Stimulated activated CD4-positive, alpha-beta T cell treated with anti-CD3 and anti-CD28 coated beads, Interleukin-4, amount 100 ng/mL, for 1 hour (primary cell): ENCODE measurements at places on chromosomes 3 and 15.
A peak's percentile ranks its signal among the peaks of the same experiment; 100 is the strongest.

- no peak for DNase-seq
Observed at GRCh38 chr3:111603679-111604078, 8.5 kb upstream of the ZBED2 start.

- no peak for DNase-seq
Observed at GRCh38 chr3:157752956-157753786, 250.0 kb upstream of the VEPH1 start.

DNA sequence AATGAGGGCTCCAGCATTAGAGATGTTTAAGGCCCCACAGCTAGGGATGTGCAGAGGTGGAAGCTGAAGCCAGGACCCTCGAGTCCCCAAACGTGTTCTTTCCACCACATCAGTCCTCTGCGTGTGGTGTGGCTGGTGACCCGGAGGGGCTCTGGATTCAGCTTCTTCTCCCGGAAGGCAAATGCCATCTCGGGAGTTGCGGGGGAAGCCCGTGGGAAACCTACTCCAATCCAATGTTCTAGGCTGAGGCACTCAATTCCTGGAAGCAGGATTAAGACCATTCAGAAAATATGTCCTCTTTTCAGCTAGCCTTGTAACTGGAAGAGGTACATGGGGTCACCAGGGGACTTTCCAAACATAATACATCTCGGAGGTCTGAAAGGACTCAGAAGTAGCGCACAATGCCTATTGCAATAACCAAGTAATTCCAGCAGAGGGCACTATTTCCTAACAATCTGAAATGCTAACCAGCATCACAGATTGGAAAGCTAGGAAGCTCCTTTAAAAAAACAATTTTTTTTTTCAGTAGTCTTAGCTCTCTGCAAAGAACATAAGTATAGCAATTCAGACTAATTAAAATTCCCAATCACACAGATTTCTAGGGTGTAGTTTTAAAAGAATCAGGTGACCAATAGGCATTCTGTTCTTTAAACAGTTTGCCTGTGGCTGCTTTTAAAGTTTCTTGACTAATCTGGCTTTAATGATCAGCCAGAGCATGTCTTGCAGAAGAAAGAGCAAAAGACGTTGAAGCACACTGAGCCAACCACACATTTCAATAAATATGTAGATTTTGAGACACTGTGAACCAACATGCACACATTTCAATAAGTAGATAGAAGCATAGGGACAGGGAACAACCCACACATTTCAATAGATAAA is 36.1 kb downstream of the BNC1 start:
- no peak for DNase-seq

GRCh38 chr3:184284696-184285095 is 8.9 kb downstream of the ECE2 start:
- DNase-seq, result peak; percentile 15

GRCh38 chr15:26449291-26449690 is 323.6 kb downstream of the GABRB3 start:
- DNase-seq, result no peak

DNA sequence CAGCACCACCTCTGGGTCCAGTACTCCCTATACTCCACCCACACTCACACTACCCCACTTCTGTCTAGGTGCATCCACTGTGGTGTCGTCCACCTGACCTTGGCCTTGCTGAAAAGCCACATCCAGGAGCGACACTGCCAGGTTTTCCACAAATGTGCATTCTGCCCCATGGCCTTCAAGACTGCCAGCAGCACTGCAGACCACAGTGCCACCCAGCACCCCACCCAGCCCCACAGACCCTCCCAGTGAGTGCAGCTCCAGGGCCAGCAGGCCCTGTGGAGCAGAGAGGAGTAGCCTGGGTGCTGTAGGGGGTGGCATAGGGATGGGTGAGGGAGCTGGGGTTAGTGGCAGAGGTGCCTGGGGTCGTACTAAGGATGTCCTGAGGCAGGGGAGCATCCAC is 19.4 kb upstream of the ALPK3 start:
- no peak for DNase-seq

- no peak for DNase-seq
Observed at GRCh38 chr3:13484851-13485590, 4.9 kb downstream of the HDAC11 start.

DNA sequence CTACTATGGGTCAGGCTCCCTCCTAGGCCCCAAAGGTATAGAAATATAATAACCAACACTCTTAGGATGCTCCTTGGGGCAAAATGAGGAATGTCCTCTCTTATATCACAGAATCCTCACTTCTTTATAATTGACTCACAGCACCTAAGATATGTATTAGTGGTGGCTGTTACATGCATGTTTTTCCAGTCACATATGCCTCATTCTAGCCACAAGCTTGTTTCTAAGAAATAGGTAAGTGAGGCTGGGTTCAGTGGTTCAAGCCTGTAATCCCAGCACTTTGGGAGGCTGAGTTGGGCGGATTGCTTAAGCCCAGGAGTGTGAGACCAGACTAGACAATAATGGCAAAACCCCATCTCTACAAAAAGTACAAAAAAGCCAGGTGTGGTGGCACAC is 57.9 kb upstream of the PSMD6 start:
- DNase-seq, result no peak
